Hematopoietic multipotent progenitor cell treated with erythropoietin and hydrocortisone succinate and interleukin-3 and kit ligand, for 17 days (in vitro differentiated cells): ENCODE measurements at places on chromosomes 4 and X.

DNA sequence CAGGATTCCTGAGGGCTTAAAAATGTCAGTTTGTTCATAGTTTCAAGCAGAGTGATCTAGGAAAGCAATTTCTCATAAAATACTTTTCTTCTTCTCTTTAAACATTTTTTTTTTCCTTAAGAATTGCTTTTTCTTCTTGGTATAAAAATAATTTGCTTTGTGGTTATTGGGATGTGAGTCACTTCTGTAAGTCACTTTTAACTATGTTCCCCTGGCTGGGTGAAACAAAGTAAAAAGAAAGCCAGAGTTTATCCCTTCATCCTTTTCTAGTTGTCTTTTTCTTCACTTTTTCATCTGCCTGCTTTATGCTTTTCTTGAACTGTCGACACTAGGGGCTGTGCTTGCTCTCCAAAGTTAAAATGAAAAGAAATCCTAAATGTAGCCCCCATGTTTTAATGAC lies 33.5 kb downstream of the ARSJ start:
- DNase-seq: no peak

- DNase-seq: no peak
Measured at GRCh38 chr4:57093845-57094831, 16.0 kb downstream of the IGFBP7 start.

- no peak for DNase-seq
Measured at GRCh38 chr4:56745042-56745441, 63.9 kb upstream of the HOPX start.

GRCh38 chr4:38611676-38612075 lies 52.3 kb upstream of the KLF3 start:
- DNase-seq: no peak

- DNase-seq: no peak
Measured at GRCh38 chr4:48879561-48880442, 26.8 kb downstream of the OCIAD2 start.

- DNase-seq: no peak
Measured at GRCh38 chrX:19639056-19639455, 123.7 kb upstream of the MAP3K15 start.

DNA sequence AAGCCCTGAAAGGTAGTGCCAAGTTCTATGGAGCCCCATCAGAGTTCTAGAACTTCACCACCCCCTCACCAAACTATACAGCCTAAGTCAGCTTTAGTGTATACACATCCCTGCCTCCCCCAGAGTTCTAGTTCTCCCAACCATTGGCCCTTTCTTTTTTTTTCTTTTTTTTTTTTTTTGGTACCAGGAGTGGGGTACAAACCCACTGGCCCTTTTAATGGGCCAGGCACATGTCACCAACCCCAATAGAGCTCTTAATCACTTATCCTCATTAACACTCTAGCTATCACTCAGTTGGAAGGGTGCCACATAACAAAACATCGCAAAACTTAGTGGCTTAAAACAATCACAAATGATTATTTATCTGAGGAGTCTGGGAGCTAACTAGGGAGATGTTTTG lies 588.6 kb downstream of the BCOR start:
- no peak for DNase-seq

- DNase-seq: no peak
Measured at GRCh38 chr4:119897260-119897659, 169.4 kb downstream of the MAD2L1 start.

DNA sequence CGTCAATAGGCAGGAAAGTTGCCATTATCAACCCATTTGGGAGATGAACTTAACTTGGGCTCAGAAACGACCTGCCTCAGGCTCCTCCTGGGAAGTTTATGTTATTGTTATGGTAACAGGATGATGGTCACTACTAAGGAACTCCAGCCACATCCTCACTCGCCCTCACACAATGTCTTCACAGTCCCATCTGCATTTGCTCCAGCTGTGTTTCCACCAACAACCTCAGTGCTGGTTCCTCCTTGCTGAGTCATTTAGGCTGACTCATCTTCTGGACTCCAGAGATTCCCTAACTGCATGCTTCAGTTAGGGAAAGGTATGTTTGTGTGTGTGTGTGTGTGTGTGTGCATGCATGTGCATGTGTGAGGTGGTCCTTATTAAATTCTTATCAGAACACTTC lies 293.4 kb upstream of the BOD1L1 start:
- DNase-seq: no peak

- no peak for DNase-seq
Measured at GRCh38 chr4:86307432-86307831, 52.4 kb downstream of the MAPK10 start.

DNA sequence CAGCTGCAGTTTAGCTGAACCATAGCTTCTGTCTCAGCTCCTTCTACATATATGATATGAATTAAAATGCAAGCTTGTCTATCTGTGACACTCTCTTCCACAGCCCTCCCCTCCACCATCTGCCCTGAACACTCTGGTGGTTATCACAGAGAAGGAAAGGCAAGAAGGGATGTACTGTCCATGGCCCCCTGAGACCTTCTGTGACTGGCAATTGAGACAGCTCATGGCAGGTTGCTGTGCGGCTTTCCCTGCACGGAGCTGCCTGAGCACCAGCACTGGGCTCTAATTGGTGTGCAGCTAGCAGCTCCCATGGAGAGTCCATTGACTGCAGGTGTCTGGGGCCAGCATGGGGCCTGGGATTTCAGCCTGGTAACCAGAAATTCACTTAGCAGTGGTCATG lies 109.8 kb upstream of the ANXA3 start:
- no peak for DNase-seq

DNA sequence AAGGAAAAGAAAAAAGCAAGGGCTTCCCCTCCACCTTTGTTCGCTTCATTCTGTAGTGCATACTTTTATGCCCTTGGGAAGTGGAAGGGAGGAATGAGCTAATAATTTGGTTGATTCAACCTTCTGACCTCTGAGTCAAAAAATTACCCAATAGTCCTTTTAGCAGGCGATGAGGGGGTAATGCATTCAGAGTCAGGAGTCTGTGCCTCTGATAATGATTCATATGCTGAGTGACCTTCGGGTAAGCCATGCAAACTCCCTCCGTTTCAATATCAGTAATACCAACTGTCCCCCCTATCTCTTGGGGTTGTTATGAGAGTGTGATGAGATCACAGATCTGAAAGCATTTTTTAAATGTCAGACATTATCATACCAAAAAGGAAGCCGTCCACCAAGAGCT lies 41.6 kb upstream of the ACSL4 start:
- DNase-seq: no peak

DNA sequence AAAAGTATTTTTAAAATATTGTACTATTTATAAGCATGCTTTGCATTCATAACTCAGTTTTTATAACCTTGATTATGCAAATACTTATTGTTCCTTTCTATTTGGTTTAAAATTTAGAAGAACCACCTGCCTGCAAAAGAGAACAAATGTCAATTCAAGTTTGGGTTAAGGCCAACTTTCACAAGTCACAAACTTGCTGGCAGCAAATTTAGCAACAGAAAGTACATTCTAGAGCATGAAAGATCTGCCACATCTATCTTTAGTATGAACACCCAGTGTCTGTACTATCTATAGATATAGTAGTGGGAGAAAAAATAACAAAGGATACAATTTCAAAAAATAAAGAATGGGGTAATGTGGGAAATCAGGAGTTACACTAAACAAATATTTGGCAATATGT lies 1014.2 kb downstream of the C4orf33 start:
- DNase-seq: no peak

DNA sequence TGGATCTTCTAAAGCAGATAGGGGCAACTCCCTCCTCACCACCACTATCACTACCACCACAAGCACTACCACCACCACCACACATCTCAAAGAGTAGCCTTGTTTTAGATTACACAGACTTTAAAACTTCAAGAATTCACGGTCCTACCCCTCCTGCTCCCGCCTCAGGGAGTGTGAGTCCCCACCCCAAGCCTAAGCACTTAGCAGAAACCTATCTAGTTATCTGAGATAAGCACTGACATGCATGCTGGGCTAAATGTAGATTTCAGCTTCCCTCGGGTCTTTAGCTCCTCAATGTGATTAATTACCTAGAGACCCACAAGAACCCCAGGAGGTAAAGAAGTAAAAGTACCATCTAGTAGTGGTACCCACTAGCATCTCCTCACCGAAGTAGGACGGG lies 775 bp downstream of the AMOT start:
- DNase-seq: no peak

- no peak for DNase-seq
Measured at GRCh38 chr4:16124232-16124631, 40.4 kb upstream of the PROM1 start.

DNA sequence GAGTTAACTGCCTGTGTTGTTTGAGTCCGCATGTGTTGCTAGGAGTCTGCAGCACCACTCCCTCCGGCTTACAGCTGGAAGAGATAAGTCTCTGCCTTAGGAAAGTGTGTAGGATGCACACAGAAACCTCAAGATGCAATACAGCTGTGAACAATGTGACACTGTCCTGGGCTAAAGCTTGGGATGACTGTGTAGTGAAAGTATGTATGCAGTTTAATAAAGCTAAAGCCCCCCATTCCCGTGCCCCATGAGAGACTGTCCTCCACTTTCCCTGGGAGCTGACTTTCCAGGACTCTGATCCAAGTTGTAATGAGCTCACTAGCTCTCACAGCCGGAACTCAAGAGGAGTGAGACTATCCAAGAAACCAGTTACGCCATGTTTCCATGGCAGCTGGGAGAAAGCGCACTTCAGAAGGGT lies 156.6 kb upstream of the FTHL17 start:
- no peak for DNase-seq

GRCh38 chrX:152276277-152276676 lies 137.9 kb upstream of the MAGEA10 start:
- DNase-seq: no peak

- DNase-seq: no peak
Measured at GRCh38 chr4:98469771-98470170, 188.6 kb downstream of the TSPAN5 start.

- no peak for DNase-seq
Measured at GRCh38 chr4:182258441-182259000, 15.3 kb downstream of the TENM3 start.

DNA sequence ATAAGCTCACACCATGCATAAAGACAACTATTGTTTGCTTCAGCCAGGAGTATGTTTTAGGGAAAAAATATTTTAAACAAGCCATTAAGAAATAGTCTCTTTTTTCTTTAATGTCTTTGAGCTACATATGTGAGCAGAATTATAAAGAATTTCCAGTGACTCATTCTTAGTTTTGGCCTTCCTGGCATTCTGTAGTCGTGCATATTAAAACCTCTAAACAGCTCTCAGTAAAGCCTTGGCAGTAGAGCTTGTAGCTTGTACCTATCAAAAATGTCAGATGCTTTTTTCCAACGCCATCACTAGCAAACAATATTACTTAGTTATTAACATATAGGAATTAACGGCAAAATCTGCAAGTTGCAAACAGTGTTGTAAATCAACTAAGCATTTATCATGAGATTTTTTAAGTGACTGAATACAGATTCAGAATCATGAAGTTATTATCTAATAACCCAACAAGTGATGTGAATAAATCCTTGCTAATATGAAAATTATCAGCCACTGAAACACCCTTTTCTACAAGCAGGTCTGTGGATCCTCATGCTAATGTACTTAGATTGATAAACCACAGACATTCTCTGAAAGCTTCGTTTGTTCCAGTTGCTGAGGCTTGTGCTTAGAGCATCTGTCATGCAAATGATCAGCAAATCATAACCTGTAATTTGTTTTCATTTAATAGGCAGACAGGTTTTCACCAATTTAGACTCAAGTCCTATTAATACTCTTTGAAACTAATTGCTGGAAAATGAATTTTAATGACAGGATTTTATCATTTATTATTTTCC lies 412.0 kb upstream of the ATOH1 start:
- no peak for DNase-seq

GRCh38 chr4:24910499-24910898 lies 2.3 kb downstream of the CCDC149 start:
- DNase-seq: no peak

GRCh38 chrX:20300822-20301221 lies 34.1 kb upstream of the RPS6KA3 start:
- DNase-seq: no peak

GRCh38 chrX:139766545-139766983 lies 58.6 kb upstream of the MCF2 start:
- no peak for DNase-seq

- DNase-seq: no peak
Measured at GRCh38 chr4:80507507-80507906, 172.0 kb downstream of the CFAP299 start.

GRCh38 chr4:106245176-106245575 lies 70.8 kb downstream of the TBCK start:
- no peak for DNase-seq

GRCh38 chr4:1217366-1217765 lies 31.6 kb downstream of the CTBP1 start:
- no peak for DNase-seq

- no peak for DNase-seq
Measured at GRCh38 chr4:88792268-88792781, 94.7 kb upstream of the NAP1L5 start.

GRCh38 chrX:73267206-73267605 lies 52.6 kb upstream of the NAP1L2 start:
- DNase-seq: no peak

- no peak for DNase-seq
Measured at GRCh38 chr4:147846318-147847155, 114.6 kb downstream of the ARHGAP10 start.

DNA sequence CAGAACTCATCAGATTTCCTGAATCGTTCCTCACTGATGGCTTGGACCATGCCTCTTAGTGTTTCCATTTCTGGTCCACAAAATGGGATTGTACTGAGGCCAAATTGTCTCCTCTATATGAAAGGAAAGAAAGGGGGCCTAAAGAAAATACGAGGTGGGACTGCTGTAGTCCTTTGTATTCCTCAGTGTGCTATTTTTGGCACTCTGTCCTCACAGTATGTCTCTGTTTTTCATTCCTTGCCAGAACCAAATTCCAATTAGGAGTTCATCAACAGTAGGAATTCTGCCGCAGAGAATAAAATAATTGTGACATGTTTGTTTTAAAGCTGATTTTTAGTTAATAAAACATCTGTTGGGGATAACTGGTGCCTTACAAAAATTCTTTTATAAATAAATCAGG lies 515.7 kb downstream of the SMARCA1 start:
- DNase-seq: no peak

DNA sequence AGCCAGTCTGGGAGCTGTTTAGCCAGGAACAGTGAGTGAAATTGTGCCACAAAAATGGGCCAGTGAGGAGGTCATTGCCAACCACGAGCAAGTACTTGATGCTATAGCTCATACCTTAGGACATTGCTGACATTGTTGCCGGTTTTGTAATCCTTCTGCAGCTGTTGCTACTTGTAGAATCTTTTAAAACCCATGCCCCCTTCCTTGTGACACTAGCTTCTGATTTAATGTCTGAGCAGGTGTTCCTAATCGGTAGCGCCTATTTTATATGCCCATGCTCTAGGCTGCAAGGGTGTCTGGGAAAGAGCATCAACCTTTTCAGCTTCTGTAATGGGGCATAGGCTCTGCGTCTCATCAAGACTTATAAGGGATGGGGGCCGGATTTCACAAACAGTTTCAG lies 2.6 kb downstream of the POLA1 start:
- no peak for DNase-seq

- no peak for DNase-seq
Measured at GRCh38 chrX:97402903-97403302, 519.2 kb downstream of the RPA4 start.

- no peak for DNase-seq
Measured at GRCh38 chr4:3430524-3430923, 11.2 kb upstream of the HGFAC start.
